Glomerular endothelial cell (primary cell): ENCODE measurements at places on chromosomes 11 and 22. TPM values are rescaled to one million over a fixed set of nuclear protein-coding genes. Genes with fewer than 3 reads are reported as not detected.

Gene MYO18B
- total RNA-seq: 0.12 TPM in 1 of 2 replicates, not detected in the other

Gene SEPTIN5
- 7.7 and 18.9 TPM in 2 replicates for total RNA-seq

Gene LRRC55
- total RNA-seq: 0.05 and 1.3 TPM in 2 replicates

Gene LRP4
- 6.2 and 7.5 TPM in 2 replicates for total RNA-seq

Gene FAM180B
- not detected in 2 replicates for total RNA-seq

Gene POTEH
- total RNA-seq: not detected in 2 replicates

Gene OSM
- not detected in 2 replicates for total RNA-seq

Gene IFITM1
- total RNA-seq: 9.8 and 86.5 TPM in 2 replicates

Gene C1QTNF4
- total RNA-seq: 0.29 and 1.3 TPM in 2 replicates

Gene C11orf91
- total RNA-seq: 2.0 TPM in 1 of 2 replicates, not detected in the other

Gene NNMT
- total RNA-seq: 240 and 279 TPM in 2 replicates

Gene DEFB131B
- total RNA-seq: not detected in 2 replicates

Gene OR1S2
- not detected in 2 replicates for total RNA-seq

Gene INCENP
- total RNA-seq: 16.9 and 26.5 TPM in 2 replicates

Gene C1QTNF5
- 113 and 153 TPM in 2 replicates for total RNA-seq

Gene SLC36A4
- 11.6 and 13.1 TPM in 2 replicates for total RNA-seq

Gene NRXN2
- not detected in 2 replicates for total RNA-seq

Gene SLC6A5
- total RNA-seq: not detected in 2 replicates

Gene CRYBA4
- total RNA-seq: not detected in 2 replicates

Gene OR8G1
- total RNA-seq: not detected in 2 replicates

Gene MYRF
- 6.0 and 10.7 TPM in 2 replicates for total RNA-seq

Gene POU2AF3
- not detected in 2 replicates for total RNA-seq

Gene NOX4
- 37.7 and 65.5 TPM in 2 replicates for total RNA-seq

Gene CBLIF
- total RNA-seq: not detected in 2 replicates

Gene DPP3
- total RNA-seq: 74.5 and 98.1 TPM in 2 replicates

Gene FGF19
- not detected in 2 replicates for total RNA-seq

Gene C11orf86
- total RNA-seq: not detected in 2 replicates

Gene MYOD1
- total RNA-seq: not detected in 2 replicates

Gene SCGB1D2
- total RNA-seq: not detected in 2 replicates

Gene HOATZ
- not detected in 2 replicates for total RNA-seq
